ENCODE measurements at places on chromosomes 1 and 21.

- DNase-seq = no peak
Observed at GRCh38 chr21:38211321-38211720, 45.5 kb upstream of the KCNJ15 start.

- DNase-seq = no peak
Observed at GRCh38 chr1:184973272-184974055, 844 bp downstream of the NIBAN1 start.

DNA sequence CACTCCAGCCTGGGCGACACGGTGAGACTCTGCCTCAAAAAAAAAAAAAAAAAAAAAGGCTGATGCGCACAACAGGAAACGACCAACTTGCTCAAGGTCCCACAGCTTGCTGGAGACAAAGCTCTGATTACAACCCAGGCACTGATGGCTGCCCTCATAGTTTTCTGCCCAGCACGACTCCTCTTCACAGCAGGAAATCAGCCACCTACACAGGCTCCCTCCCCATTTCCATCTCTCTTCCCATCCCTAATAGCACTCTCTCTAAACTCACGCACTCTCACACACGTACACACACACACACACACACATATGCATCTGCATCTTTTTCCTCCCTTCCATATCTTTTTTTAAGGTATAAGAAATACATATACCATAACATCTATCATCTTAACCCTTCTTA lies 153.5 kb upstream of the SOD1 start:
- no peak for DNase-seq

DNA sequence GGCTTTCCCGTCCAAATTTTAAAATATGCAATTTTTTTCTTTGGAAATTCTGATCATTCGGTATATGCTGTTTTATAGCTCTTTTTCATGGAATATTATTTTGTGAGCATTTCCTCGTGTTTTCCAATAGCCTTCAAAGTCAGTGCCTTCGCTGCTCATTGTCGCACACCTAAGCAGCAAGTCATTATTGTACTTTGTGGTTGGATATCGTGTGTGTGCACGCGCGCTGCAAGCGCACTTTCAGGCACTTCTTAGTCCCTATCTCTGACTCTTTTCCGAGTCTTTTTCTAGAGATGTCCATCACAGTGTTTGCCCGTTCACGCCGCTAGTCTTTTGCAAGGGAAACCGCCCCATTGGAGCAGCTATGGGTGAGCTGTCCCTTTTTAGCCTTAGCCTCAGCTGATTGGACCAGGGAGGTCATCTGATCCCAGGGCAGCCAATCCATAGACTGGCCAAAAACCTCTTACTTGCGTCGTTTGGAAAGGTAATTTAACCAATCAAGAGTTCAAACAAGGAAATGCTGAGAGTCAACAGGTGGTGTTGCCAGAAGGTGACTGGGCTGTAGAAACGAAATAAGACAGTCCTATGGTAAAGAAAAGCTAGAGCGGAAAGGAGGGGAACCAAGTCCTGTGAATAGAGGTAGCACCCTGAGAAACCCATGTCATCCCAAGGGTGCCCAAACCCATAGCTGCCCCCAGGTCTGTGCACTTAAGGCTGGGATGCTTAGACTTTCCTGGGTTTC lies 710 bp upstream of the HYI start:
- DNase-seq = peak; percentile 88

DNA sequence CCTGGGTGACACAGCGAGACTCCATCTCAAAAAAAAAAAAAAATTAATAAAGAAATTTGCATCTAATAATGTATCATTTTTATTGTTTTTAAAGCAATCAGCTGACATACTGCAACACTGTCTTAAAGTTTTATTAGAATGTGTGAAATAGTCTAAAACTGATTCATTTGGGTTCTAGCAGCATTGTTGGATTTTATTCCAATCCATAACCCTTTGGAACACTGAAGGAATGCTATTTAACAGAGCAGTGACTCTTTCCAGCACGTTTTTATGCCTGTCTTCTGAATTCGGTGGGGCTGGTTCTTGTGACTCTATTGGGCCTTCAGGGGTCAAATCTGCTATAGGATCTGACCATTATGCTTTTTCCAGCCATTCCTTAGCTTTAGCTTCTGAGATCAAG lies 18.2 kb upstream of the FMO4 start:
- no peak for DNase-seq

GRCh38 chr1:21350202-21350885 lies 60.1 kb upstream of the ECE1 start:
- DNase-seq = no peak

DNA sequence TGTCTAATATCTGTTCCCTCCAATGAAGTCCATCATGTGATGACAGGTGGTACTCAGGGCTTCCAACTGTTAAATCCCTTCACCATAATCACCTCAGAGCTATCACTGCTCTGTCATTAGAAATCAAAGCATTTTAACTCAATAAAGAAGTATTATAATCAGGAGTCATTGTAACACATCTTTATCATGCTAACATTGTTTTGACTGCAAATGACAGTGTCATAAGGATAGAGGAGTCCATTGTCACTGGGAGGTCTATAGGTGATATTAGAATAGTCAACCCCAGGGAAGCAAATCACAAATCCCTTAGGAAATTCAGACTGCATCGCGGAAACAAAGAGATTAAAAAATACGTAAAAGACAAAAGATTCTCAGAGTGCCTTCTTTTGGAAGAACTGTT lies 30.8 kb downstream of the LRRC53 start:
- peak; percentile 39 for DNase-seq

DNA sequence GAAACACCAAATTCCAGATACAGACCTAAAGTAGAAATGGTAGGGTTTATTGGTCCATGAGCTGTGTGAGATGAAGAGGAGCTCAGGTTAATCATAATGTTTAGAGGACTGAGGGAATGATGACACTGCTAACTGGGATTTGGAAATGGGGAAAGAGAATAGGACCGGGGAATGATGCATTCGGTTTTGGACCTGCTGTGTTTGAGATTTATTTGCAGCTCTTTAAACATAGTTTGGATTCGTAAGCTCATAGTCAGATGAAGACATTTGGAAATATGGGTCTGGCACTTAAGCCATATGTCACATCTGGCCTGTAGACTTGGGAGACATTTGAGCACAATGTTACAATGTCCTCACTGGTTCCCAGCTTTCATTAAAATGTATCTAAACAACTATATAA lies 127.9 kb upstream of the DUSP10 start:
- no peak for DNase-seq

DNA sequence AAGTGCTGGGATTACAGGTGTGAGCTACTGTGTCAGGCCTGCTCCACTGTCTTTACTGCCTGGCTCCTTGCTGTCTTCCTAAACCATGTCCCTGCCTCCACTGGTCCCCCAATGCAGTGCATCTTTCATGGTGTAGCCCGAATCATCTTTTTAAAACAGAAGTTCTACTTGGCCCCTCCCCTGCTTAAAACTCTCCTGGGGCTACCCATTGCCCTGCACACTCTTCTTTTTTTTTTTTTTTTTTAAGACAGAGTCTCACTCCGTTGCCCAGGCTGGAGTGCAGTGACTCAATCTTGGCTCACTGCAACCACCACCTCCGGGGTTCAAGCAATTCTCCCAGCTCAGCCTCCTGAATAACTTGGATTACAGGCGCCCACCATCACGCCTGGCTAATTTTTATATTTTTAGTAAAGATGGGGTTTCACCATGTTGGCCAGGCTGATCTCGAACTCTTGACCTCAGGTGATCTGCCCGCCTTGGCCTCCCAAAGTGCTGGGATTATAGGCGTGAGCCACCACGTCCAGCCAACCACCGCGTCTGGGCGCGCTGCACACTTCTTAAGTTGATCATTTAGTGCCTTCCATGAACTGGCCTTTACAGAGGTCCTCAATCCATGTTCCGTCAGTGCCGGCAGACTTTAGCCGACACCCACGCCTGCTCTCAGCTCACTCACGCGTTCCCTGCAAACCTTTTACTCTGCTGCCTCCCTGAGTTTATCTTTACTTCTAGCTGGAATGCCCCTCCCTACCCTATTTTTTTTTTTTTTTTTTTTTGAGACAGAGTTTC lies 2.4 kb downstream of the FCN3 start:
- DNase-seq = no peak

DNA sequence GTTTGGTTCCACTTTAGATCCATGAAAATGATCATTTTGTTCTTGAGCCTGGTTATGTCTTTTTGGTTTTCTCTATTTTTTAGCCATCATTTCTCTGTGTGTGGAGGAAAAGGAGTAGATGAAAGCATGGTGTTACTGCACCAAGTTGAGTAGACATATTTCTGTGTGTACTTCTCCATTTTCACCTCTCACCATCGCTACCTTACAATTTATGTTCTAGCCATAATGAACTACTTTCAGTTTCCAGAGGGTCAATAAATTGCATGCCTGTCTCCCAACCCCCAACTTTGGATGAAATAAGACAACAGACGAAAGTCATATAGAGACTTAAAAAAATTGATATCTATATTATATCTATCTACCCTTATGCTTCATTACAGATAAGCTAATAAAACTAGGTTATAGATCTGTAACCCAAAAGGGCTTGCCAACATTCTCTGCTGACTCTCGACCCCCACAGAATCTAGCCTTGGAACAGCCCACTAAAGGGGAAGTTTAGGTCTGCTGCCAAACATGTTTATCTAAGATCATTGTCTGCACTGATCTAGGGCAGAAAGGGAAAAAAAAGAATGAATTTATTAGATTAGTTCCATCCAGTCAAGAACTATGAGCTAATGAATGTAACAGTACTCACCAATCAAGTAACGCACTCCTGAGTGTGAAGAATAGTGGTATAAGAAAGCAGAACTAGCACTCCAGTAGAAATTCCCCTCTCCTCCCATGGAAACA lies 7.5 kb upstream of the MAN1A2 start:
- no peak for DNase-seq

GRCh38 chr1:159171254-159171687 lies at the start of gene CADM3:
TSS of gene CADM3 (plus strand) at chr1:159171615. CDS start at chr1:159171766, 151 bp downstream.
- DNase-seq = no peak

DNA sequence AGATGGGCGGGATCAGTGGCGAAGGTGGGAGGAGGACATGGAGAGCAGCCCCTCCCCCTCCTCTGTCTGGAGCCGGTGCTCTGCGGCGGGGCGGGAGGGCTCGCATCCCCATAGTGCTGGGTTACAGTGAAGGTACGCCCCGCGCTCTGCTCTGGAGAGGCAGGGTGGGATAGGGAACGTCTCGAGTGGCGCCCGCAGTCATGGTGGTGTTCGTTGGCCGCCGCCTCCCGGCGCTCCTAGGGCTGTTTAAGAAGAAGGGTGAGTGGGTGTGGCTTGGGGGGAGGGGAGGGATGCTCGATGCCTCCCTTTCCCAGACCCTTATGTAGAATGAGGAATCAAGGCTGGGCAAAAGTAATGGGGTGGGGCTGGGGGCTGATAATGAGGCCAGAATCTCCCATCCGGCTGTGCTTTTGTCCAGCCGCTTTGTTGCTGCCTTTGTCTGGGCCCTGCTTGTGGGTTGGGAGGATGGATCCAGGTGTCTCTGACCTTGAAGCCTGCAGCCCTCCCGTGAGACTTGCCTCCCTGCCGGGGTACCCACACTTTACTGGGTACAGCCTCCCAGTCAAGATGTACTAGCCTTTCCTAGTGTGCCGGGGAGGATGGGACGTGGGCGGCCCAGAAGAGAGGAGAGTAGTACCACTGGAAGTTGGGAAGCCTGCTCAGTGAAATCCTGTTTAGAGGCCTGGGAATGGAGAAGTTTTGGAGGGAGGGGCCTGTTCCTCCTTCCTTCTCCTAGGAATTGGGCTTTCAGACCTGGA lies 51.4 kb downstream of the YARS1 start:
- no peak for DNase-seq

All from NCI-H1930 (cell line).